ENCODE measurements at places on chromosomes 7 and 10.

GRCh38 chr7:30303312-30304039 lies 19.1 kb downstream of the ZNRF2 start:
- DNase-seq: no peak

GRCh38 chr7:47901542-47901941 lies 46.7 kb downstream of the PKD1L1 start:
- no peak for DNase-seq

DNA sequence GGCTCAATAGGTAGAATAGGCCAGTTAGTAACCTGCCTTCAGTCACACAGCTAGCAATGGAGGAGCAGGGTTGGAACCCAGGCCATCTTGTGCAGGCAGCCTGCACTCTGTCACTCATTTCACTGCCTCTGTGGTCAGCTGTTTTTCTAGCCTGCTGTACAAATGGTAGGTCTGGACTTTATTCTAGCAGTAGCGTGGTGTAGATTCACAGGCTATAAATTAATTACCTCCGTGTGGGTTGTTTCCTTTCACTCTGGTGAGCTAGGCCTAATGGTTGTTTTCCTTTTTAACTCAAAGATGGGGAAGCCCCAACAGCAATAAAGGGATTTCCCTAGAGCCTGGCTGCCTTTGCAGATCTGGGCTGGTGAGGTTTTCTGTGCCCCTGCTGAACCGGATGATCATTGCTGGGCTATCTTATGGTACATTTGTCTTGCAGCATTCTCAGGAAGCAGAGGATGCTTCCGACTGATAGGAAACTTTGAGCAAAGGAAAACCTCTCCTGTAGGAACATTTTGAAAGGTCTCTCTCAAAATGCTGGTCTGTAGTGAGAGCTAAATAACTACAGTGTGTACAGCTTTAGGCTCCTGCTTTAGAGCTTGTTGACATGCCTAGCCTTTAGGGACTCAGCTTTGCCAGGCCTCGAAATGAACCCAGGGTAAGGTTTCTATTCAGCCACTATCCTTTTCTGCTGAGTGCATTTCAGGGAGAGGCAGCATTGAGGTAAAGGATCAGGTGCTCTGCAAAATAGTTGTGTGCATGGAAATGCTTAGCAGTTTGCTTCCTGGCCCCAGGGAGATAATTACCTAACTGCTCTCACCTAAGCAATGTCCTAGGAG lies 157.4 kb downstream of the ST7 start:
- no peak for DNase-seq

DNA sequence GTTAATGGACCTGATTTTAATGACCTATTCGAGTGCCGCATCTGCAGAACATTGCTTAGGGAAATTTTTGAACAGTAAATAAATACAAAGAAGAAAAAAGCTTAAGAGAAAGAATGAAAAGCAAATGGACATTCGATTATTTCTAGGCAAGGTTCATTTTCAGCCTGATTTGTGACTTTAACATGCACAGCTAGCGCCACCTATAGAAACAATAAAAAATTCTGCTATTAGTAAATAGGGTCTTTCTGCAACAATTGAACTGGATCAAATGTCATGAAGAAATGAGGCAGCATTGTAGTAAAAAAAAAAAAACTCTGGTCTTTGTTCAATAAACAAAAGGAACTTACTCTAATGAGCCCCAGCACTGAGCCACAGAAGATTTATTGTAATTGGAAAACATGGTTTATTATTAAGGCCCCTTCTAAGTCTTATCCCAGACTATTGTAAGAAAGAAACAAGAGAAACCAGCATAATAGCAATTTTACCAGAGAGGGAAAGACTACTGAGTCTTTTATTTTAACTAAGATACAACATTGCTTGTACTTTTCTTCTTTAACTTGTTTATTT lies 41.4 kb upstream of the GHITM start:
- no peak for DNase-seq

- no peak for DNase-seq
Measured at GRCh38 chr7:67311901-67312300, 315.3 kb downstream of the TYW1 start.

DNA sequence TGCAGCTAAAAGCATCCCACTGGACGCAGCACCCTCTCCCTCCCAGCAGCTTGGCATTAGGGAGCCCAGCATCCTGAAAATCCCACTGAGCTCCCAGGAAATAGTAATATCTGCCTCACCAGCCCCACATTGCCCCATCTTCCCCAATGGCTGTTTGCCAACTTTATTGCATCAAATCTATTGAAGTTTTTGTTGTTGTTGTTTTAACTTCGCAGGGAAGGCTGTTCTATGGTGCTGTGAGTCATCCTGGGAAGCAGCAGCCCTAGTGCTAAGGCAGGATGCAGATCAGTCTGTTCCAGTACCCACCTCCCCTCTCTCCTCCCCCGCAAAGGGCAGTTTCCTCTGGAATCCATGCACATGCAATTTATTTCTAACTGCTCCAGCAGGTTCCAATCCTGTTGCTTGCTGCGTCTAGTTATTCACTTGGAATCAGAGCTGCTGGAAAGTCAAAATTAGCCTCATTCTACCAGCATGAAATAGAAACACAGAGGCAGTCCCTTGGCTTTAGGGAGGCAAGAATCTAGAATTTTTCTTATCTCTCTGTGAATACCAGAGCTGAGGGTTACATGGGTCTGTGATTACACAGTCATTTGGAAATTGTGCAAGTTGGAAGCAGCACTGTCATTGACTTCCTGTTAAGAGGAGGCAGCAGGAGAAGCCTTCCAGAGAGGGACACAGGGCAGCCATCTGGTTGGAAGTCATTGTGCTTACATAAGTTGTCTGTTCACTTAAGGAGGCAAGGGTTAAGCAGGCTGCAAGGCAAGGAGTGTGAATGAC lies 115.9 kb upstream of the CACUL1 start:
- no peak for DNase-seq

DNA sequence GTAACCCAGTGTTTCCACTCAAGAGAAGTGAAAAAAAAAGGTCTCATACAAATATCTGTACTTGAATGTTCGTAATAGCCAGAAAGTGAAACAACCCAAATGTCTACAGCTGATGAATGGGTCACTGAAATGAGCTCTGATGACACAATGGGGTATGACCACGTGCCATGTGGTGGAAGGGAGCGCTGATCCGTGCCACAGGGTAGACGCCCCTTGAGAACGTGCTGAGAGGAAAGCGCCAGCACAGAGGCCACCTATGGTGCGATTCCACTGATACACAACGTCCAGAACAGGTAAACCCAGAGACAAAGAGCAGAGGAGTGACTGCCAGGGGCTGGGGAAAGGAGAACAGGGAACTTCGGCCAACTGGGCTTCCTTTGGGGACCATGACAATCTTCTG lies 50.3 kb downstream of the MAD1L1 start:
- no peak for DNase-seq

- DNase-seq: no peak
Measured at GRCh38 chr7:105786520-105787470, 89.6 kb downstream of the ATXN7L1 start.

DNA sequence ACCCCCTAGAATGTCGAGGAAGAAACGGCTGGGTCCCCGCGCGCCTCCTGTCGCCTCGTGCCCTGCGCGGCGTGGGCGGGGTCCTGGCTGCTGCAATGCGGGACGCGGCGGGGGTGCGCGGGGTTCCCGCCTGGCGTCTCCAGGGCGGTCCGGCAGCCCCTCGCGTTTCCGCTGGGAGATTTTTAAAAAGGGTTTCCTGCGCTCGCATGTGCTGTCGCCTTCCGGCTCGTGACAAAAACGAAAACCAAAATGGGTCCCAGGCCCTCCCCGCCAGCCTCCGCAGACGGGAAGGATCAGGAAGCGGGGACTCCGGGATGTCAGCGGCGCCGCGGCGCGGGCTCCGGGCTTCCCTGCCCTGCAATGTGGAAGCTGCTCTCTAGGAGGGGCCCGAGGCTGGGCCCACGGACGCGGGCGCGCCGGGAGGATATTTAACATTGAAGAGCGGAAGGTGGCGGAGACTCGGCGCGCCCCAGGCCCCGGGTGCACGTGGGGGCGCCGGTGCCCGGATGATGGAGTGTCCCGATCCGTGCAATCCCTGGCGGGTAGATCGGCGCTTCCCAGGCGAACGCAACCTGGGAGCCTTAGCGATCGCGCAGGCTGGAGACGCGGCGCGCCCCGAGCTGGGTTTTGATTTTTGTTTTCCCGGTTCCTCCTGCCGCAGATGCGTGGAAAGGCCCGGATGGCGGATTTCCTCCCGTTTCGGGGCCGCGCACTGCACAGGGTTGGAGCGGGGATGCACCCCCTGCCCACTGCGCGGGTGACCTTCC lies 1.0 kb downstream of the PFKP start:
- no peak for DNase-seq

DNA sequence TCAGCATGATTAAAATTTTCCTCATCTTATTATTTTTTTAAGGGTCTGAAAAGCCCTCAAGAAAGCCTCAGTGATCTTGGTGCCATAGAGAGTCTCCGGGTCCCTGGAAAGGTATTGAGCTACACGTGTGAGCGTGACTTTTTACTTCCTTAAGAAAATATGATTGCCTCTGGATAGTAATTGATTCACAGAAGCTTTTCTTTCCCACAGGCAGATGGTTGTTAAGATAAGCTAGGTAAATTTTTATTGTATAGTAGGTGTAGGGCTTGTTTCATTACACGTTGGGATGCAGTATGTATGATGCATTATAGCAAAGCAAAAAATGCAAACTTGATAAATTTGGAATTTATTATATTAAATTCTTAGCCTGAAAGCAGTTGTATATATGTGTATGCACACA lies 7.7 kb downstream of the VPS50 start:
- no peak for DNase-seq

DNA sequence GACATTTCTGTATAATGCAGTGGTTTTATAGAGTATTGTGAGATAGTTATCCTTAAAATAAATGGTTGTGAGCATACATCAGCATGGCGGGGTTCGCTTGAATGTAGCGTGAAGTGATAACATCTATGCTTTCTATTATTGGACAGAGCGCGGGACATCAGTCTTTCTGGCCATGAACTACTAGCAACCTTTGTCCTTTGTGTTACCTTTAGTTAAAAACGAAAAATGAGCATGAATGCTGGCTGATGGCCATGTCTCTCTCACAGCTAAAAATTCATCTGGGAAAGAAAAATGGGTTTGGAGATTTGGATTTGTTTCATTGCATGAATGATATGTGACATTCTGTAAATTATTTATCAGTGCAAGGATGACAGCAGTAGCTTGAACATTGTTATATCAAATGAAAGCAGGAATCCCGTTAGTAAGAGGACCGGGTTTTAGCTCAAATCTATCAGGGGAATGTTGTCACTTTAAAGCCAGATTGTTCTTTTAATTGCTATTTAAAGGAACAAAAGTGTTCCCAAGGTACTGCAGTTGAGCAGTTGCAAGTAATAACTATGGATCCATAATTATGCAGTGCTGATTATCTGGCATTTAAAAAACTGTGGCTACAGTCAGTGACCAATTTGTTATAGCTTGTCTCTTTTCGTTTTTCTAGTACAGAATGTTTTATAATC lies 131.0 kb downstream of the KAT6B start:
- DNase-seq: no peak

DNA sequence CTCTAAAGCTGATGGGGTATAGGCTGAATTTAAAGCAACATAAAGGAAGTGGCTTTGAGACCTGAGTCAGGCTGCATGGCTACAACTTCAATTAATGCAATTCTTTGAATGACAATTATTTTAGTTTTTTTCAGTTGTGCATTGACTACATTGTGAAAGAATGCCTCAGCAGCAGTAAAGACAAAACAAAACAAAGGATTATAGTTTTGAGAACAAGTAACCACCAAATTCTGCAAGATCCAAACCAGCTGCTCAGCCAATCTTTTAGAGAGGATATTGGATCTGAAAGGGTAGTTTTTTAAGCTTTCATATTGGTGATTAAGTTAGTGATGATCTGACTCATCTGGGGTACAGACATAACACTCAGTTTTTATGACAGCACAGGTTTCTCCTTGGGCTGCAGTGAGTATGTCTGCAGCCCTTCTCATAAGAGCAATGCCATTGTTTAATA lies 40.6 kb upstream of the ABCA13 start:
- no peak for DNase-seq

GRCh38 chr10:83680470-83680891 lies 458.8 kb upstream of the GHITM start:
- no peak for DNase-seq

DNA sequence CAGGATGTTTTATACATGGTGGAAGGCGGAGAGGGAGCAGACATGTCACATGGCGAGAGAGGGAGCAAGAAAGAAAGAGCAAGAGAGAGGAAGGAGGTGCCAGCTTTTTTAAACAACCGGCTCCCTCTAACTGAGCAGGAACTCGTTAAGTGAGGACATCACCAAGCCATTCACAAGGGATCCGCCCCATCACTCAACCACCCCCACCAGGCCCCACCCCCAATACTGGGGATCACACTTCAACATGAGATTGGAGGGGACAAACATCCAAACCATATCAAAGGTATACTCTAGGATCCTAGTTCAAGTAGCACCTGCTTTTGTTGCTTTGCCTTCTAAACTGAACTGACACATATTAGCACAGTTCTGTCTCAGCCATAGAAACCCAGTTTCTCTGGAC lies 141.9 kb upstream of the KLF14 start:
- no peak for DNase-seq

DNA sequence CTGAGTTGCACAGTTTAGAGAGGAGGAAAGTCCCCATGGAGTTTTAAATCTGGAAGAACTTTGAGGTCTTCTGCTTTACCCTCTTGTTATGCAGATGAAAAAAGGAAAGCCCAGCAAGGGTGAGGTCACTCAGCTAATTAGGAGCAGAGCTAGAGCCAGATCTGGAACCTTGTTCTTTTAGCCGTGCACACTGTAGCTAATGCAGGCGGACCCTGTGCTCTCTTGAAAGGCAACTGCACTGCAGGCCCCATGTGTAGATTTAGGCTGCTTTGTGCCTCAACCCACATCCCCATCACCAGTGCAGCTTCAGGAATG lies 63.4 kb downstream of the SYPL1 start:
- DNase-seq: no peak

DNA sequence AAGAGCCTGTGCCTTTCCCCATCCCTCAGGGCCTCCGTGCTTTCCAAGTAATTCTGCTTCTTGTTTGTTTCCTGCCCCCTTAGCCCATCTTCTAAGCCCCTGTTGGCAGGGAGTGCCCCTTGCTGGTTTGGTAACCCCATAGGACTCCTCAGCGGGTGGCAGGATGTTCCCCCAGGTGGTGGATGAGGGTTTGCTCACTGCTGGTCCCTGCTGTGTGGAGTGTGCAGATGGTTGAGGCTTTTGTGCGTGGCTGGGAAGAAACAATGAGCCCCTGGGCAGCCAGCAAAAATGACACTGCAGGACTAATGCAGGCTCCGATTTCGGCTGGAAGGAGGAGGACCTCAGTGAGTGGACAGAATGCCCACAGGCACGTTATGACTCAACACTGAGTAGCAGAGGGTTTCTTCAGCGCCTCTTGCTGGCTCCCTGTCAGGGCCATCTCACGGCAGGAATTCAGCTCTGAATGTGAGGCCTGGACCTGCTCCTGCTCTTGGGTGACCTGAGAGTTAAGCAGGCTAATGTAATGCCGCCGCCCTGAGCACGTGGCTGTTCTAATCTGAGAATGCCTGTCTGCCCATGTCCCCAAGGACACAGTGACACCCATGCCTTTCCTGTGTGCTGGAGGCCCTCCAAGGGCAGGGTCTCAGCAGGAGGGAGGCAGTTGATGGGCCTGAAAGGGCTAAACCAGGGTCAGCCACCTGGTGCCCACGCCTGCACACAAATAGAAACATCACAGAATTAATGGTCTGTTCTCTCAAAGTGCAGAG lies 16.6 kb downstream of the BAG3 start:
- DNase-seq: no peak

GRCh38 chr10:96305019-96305418 lies 785 bp downstream of the DNTT start:
- DNase-seq: no peak

- DNase-seq: no peak
Measured at GRCh38 chr7:19144661-19145433, at the start of gene FERD3L. Gene FERD3L, minus strand, starts transcription at chr7:19145421. Its CDS starts 59 bp downstream, at chr7:19145362.

- no peak for DNase-seq
Measured at GRCh38 chr7:142767861-142768260, 2.9 kb upstream of the PRSS2 start.

Measured in DMS 273 treated with DMSO at 0.1 percent for 48 hours (cell line).